ENCODE measurements at places on chromosomes 5 and 9.

- DNase-seq = no peak
These were observed 29.7 kb downstream of the PPP1R2B start for GRCh38 chr5:156879665-156880285.

DNA sequence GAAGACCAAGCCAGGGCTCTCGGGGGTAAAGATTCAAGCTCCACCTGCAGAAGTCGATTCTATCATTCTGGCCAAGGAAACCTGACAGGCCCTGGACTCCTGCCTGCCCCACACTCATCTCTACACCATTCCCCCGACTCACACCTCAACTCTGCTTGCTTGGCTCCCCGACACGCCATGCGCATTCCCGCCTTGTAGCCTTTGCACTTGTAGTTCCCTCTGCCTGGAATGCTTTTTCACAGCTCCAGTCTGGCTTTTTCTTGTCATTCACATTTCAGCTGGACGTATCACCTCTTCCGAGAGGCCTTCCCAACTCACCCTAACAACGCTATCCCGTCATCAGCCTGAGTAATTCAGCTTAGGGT lies 28.7 kb upstream of the HAND1 start:
- DNase-seq = no peak

DNA sequence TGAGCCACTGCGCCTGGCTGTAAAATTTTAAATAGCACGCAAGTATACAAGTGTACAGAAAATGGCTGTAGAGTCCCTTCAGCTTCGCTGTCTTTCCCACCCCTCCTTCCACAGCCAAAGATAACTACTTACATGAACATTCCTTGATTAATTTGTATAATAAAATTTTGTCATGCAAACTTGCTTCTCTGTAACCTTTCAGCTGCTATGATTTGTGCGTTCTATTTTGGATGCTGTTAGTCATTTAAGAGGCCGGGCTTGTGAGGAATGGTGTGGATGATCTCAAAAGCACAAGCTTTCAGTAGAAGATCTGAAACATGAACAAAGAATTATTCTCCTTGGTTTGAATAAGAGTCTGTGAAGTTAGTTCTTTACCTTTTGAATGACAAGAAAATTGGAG lies 115.0 kb upstream of the TLE1 start:
- DNase-seq = no peak

- no peak for DNase-seq
These were observed at the start of gene PAX5 for GRCh38 chr9:37033682-37034304. Gene PAX5, minus strand, starts transcription at chr9:37034268. Its CDS starts 237 bp downstream, at chr9:37034031.

DNA sequence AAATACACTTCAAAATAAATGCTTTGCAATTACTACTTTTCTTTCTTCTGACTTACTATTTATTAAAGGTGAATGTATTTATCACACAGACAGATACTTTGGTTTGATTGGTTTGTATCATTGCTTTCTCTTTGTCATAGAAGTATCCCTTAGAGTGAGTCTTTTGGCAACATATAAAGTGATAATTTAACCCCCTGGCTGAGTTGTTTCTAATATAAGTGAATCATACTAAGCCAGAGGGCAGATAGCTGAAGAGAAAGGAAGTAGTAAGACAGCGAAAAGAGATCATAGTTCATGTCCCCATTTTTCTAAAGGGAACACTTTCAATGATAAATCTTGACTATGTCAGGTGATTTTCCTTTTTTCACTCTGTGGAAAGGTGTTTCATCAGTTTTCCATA lies 38.6 kb downstream of the CAMK4 start:
- no peak for DNase-seq

GRCh38 chr5:9197881-9198260 lies 348.0 kb downstream of the SEMA5A start:
- no peak for DNase-seq

DNA sequence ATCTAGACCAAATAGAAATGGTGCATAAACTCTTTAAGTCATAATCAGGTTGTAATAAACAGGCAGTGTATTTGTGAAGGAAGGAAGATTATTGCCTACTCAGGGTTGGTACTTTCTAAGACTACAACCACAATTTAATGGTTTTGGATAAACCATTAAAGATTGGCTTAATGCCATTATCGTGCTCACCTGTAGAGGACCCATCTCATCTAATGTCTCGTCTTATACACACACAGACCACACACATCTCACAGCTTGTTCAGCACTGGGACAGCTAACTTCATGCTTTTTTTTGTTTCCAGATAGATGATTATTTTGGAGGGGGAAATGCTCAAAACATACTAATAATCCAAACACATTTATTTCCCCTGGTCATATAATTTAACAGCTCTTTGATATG lies 175.7 kb upstream of the SLC12A2 start:
- no peak for DNase-seq

DNA sequence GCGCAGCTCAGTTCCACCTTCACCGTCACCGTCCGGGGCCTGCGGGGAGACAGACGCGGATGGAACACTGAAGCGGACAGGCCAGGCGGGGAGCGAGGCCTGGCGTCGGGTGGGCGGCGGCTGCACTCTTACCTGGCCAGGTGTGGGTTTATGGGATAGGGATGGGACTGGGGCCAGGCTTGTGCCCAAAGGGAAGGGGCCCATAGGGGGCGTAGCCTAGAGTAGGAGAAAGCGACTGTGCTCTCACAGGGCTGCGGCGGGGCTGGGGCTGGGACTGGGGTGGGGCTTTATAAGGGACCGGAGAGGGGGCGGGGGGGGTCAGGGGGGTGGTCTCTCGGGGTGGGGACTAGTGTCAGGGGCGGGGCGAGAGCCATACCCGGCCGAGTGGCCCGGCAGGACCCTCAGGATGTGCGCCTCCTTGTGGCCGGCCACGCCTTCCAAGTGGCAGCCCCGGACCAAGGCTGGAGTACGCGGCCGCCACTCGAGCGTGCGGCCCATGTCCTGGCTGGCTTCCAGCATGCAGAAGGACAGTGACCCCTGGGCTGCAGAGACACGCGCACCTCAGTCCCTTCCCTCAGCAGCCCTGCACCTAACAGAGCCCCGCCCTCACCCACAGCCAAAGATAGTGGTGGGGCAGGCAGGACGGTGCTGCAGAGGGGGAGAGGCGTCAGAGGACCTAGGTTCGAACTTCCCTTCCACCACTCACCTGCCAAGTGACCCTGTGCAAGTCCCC lies 22.8 kb downstream of the FPGS start:
- DNase-seq = peak; percentile 24

GRCh38 chr9:16321461-16322119 lies 548.9 kb downstream of the BNC2 start:
- no peak for DNase-seq

- no peak for DNase-seq
These were observed 609.5 kb upstream of the CLINT1 start for GRCh38 chr5:158468444-158468843.

- no peak for DNase-seq
These were observed 43.6 kb downstream of the SEMA5A start for GRCh38 chr5:9502050-9502834.

DNA sequence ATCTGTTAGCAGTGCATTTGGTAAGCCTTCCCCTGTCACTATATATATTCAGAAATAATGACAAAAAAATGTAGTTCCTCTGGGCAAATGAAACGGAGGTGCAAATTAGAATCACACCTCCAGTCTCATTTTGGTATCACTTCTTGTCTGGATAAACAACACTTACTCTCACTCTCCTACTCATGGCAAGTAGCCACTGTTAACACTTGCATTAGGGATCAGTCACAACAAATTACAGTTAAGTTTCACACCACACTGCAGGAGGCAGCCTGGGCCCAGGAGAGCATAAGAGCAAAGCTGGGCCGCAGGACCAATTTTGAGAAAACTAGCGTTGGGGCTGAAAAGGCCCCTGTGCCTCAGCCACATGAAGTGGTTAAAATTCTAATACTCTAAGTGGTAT lies 161.0 kb downstream of the ELAVL2 start:
- no peak for DNase-seq
